Left lung (tissue), 14 donors: ENCODE measurements at places on chromosomes 3 and 15. TPM values are rescaled to one million over a fixed set of nuclear protein-coding genes. Genes with fewer than 3 reads are reported as not detected.

The OXTR gene
- 4.9 TPM for total RNA-seq

GRCh38 chr3:132870541-132870940, 148.3 kb upstream of the NPHP3 start:
- no peak for DNase-seq
- no peaks in the 10 kb centered on the region for H3K4me1 ChIP-seq
- no peaks in the 10 kb centered on the region for H3K36me3 ChIP-seq
- H3K4me3 ChIP-seq, result no peak overlapping the region
- H3K27ac ChIP-seq, result no peak overlapping the region
- no peaks in the 10 kb centered on the region for H3K27me3 ChIP-seq

GRCh38 chr3:39705351-39705900, 104.0 kb upstream of the MYRIP start:
- no peaks in the 10 kb centered on the region for H3K4me1 ChIP-seq
- H3K27me3 ChIP-seq, result no peaks in the 10 kb centered on the region
- H3K36me3 ChIP-seq, result no peaks in the 10 kb centered on the region
- DNase-seq, result no peak
- no peak overlapping the region for H3K27ac ChIP-seq
- no peak overlapping the region for H3K4me3 ChIP-seq

GRCh38 chr15:60626669-60627068, 147.7 kb upstream of the ICE2 start:
- H3K4me1 ChIP-seq, result no peaks in the 10 kb centered on the region
- H3K27ac ChIP-seq, result no peak overlapping the region
- no peaks in the 10 kb centered on the region for H3K27me3 ChIP-seq
- H3K4me3 ChIP-seq, result no peak overlapping the region

GRCh38 chr3:27079427-27080257, 289.5 kb downstream of the NEK10 start:
- H3K36me3 ChIP-seq, result no peaks in the 10 kb centered on the region
- no peaks in the 10 kb centered on the region for H3K27me3 ChIP-seq
- H3K4me1 ChIP-seq, result no peaks in the 10 kb centered on the region
- DNase-seq, result no peak
- H3K27ac ChIP-seq, result no peak overlapping the region

The SPTSSB gene
- total RNA-seq, result not detected

- H3K4me3 ChIP-seq, result no peak overlapping the region
- no peaks in the 10 kb centered on the region for H3K36me3 ChIP-seq
- no peaks in the 10 kb centered on the region for H3K27me3 ChIP-seq
- H3K4me1 ChIP-seq, result peaks cover 18% of the 10 kb centered on the region
- peak overlapping the region; percentile 11 for H3K27ac ChIP-seq
Observed at GRCh38 chr3:187999821-188000220, 154.1 kb upstream of the LPP start.

GRCh38 chr3:126777366-126777765, 73.3 kb downstream of the CHCHD6 start:
- H3K4me3 ChIP-seq, result no peak overlapping the region
- H3K27ac ChIP-seq, result no peak overlapping the region
- H3K4me1 ChIP-seq, result peaks cover 8% of the 10 kb centered on the region

GRCh38 chr3:18295171-18295920, 129.8 kb downstream of the SATB1 start:
- no peak overlapping the region for H3K4me3 ChIP-seq
- H3K36me3 ChIP-seq, result no peaks in the 10 kb centered on the region
- H3K27me3 ChIP-seq, result no peaks in the 10 kb centered on the region
- H3K4me1 ChIP-seq, result no peaks in the 10 kb centered on the region
- no peak for DNase-seq
- H3K27ac ChIP-seq, result no peak overlapping the region

GRCh38 chr3:193883551-193883950, 252.4 kb upstream of the HES1 start:
- no peaks in the 10 kb centered on the region for H3K4me1 ChIP-seq
- DNase-seq, result no peak
- no peak overlapping the region for H3K4me3 ChIP-seq
- no peak overlapping the region for H3K27ac ChIP-seq
- H3K36me3 ChIP-seq, result no peaks in the 10 kb centered on the region

The PPP1R14D gene
- 0.47 TPM for total RNA-seq

GRCh38 chr3:119635719-119636118, 24.7 kb downstream of the POPDC2 start:
- no peaks in the 10 kb centered on the region for H3K27me3 ChIP-seq
- H3K4me3 ChIP-seq, result no peak overlapping the region
- H3K4me1 ChIP-seq, result peaks cover 44% of the 10 kb centered on the region
- H3K36me3 ChIP-seq, result no peaks in the 10 kb centered on the region

GRCh38 chr3:105728771-105729312, 140.0 kb downstream of the CBLB start:
- H3K4me1 ChIP-seq, result no peaks in the 10 kb centered on the region
- peaks cover 33% of the 10 kb centered on the region for H3K36me3 ChIP-seq
- no peaks in the 10 kb centered on the region for H3K27me3 ChIP-seq
- no peak for DNase-seq
- no peak overlapping the region for H3K4me3 ChIP-seq

The P4HTM gene
- total RNA-seq, result 40.2 TPM

The GPR62 gene
- not detected for total RNA-seq

The B3GALNT1 gene
- 21.8 TPM for total RNA-seq

DNA sequence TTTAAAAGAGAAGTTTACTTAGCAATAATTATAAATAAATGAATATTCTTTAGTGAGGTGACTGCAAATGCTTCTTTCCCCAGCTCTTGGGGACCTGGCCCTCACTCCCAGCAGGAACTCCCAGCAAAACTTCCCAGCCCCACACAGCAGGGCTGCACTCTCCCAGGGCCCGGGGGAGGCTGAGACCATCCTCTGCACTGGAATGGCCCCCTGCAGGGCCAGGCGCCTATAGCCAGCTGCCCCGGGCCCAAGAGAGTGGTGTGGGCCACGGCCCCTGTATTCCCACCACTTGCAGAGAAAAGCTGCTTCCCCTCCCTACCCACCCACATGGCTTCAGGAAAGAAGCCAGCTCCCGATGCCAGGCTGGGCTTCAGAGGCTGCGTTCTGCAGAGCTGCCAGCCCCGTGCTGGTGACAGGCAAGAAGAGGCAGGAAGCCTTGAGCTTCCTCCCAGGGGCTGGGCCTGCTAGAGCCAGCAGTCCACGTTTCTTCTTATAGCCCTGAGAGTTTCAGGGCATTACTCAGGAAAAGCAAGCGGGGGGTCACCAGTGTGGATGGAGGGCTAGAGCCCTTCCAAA, 20.0 kb downstream of the IDH2 start:
- H3K36me3 ChIP-seq, result peaks cover 90% of the 10 kb centered on the region
- H3K27me3 ChIP-seq, result no peaks in the 10 kb centered on the region
- H3K4me3 ChIP-seq, result no peak overlapping the region
- peak overlapping the region; percentile 41 for H3K27ac ChIP-seq
- no peak for DNase-seq
- no peaks in the 10 kb centered on the region for H3K4me1 ChIP-seq

- DNase-seq, result no peak
- H3K4me1 ChIP-seq, result no peaks in the 10 kb centered on the region
Observed at GRCh38 chr3:16130066-16130465, 44.4 kb upstream of the GALNT15 start.

The ZNF197 gene
- total RNA-seq, result 14.1 TPM

DNA sequence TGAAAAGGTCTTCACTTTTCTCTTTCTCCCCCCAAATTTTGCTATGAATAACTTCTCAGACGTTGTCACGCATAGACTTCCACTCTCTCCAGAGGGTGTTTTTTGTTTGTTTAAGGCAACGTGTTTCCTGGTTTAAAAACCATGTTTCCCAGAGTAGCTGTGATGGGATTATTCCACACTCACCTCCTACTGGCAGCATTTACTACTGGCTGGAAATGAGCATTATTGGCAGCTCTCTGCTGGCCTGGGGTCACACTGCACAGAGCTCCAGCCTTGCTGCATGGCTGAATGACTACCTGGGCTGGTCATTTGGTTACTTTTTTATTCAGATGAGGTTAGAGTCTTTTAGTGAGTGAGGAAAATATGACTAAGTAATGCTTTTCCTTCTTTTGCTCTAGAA, 65.2 kb downstream of the RARB start:
- no peak for DNase-seq
- H3K27me3 ChIP-seq, result no peaks in the 10 kb centered on the region
- H3K4me1 ChIP-seq, result no peaks in the 10 kb centered on the region
- H3K4me3 ChIP-seq, result no peak overlapping the region
- no peak overlapping the region for H3K27ac ChIP-seq

DNA sequence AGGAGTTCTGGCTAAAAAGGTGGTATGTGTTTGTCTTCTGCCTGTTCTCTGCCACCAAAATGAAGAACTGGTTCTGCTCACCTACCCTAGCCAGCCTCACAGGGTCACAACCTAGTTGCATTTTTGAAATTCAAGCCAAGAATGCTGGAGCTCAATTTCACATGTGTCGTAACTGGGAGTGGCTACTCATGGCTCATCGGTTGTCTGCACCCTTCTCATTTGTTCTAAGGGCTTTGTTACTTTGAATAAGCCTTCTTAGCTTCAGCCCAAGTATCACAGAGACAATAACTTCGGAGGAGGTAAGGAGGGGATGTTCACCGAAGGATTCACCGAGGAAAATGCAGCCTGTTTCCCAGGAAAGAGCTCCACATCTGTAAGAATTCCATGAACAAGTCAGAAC, 134.3 kb upstream of the RARB start:
- no peaks in the 10 kb centered on the region for H3K36me3 ChIP-seq
- no peaks in the 10 kb centered on the region for H3K4me1 ChIP-seq
